ENCODE measurements at places on chromosomes 4 and X.

DNA sequence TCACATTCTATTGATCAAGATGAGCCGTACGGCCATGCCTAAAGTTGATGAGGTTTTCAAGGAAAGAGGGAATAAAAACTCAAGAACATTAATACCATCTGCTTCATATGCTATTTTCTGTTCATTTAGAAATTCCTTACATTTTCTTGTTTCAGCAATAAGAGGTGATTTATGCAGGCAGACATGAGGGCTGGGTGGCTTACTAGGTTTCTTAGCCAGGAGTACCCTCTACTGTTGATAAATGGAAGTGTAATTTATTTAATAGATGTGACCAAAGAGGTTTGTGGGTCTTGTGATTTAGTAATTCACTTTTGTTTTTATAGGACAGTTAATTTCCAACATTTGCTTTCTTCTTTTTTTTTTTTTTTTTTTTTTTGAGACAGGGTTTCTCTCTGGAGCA is 6.4 kb upstream of the SMIM9 start:
- DNase-seq, result peak; percentile 57

DNA sequence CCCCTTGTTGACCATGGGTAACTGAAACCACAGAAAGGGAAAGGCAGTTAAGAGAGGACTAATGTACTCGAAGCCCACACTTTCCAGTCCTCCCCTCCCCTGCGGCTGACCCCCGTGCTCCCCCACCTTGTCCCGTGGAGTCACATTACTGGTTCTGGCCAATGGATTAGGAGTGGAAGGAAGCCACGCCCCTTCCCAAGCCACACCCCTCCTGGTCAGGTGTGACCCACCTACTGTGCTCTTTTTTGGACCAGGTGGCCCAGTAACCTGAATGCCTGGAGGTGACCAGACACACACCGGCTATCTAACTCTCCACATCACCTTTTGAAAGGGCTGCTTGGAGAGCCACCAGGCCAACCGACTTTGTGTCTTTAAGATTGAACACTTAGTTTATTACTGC is 109.3 kb upstream of the MSX1 start:
- DNase-seq, result no peak

DNA sequence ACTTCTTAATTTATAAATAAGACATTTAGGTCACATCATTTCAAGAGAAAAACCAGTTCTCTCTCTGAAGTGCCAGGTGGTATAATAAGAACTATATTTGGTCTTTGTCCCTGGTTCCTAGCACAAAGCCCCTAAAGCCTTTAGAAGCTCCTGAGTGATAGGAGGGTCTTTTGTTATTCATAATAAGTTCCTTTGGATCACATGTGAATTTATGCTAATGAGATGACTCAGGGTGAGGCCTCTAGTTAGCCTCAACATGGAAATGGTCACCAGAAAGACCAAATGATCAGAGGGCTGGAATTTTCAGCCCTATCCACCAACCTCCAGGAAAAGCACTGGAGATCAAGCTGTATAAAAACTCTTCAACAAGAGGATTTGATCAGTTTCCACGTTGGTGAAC is 68.1 kb upstream of the BLTP1 start:
- no peak for DNase-seq

GRCh38 chrX:127389900-127390299 is 570.4 kb downstream of the PRR32 start:
- DNase-seq, result no peak

GRCh38 chr4:35739308-35739707 is 505.0 kb downstream of the ARAP2 start:
- no peak for DNase-seq

GRCh38 chrX:129523079-129523911 is at the start of gene SMARCA1:
Gene SMARCA1, minus strand, starts transcription at chrX:129523490. Its CDS starts 120 bp downstream, at chrX:129523370.
- no peak for DNase-seq

DNA sequence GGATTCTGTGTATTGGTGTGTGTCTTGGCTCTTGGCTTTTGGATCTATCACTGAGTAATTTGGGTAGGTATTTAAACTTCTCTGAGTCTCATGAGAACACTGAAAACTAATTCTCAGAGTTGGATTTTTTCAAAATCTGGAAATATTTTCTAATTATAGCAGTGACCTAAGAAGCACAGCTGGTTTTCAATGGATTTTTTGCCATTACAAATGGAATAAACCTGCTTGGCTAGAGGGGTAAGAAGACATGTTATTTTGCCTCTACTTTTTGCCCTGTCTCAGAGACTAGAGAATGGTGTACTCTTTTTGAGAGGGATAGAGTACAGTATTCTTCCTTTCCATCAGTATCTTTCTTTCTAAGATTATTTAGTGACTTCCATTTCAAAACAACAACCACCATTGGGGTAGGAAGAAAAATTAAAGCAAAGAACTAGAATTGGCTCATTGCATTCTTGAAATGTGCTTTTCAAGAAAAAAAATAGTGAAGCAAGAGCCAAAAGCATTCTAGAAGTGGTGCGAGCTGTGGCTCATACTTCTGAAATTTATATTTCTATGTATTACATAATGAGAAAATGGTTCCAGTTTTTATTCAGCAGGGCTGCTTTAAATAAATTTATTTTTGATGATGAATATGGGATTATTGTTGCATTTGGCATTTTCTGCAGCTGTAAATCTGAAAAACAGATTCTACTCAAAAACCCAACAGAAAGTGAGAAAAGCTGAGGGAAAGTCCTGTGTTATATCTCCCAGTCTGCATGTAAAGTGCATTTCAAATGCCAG is 850.2 kb upstream of the SLIT2 start:
- no peak for DNase-seq

DNA sequence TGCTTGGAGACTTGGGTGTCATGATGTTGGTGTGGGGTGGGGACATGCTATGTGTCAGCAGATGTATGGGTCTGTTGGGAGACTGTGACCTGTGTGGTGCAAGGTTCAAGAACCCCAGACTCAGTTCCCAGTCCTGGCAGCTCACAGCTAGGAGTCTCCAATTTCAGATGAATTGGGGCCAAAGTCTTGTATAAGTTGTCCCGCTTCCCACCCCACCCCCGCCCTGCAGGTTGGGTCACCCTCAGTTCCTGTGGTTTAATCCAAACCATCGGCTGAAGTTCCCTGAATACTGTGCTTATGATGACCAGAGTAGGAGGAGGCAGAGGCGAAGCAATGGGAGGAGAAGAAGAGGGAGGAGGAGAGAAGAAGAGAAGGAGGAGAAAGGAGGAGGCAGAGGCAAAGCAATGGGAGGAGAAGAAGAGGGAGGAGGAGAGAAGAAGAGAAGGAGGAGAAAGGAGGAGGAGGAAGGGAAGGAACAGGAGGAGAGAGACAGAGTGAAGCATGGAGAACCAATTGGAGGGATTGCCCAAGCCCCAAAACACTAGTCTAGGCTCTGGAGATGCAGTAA is 112.6 kb downstream of the EFNB1 start:
- DNase-seq, result no peak

DNA sequence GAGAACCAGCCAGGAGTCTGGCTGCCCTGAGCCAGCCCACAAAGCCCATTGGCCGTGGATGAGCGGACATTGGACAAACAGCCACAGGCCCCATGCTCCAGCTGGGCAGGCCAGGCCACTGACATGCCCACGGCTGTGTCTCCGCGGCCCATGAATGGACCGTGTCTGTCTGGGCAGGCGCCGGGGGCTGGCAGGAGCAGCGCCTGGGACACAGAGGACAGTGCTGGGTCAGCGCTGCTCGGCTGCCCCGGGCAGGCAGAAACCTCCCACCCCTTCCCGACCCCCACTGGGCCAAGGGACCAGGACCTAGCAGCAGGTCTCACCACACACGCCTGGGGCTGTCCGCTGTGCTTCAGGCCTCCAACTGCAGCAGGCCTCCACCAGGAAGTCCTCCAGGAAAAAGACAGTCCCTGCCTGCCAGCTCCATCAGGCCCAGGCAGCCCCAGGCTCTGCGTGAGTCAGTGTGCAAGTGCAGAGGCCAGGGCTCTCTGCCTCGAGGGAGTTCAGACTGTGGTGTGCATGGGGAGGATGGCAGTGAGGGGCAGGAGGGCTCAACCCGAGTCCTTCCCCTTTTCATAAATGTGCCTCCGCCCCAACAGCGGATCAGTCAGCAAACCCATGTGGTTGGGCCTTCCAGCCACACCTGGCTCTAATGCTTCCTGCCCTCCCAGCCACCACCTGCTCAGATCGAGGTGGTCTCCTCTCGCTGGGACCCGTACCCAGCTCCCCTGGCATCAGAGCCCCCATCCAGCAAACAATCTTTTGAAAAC is 17.2 kb upstream of the FGFR3 start:
- DNase-seq, result no peak

GRCh38 chrX:69238114-69238886 is 73.0 kb upstream of the PJA1 start:
- no peak for DNase-seq

Data from MM.1S (cell line).